ENCODE measurements at places on chromosomes 11 and 22.
A peak's percentile ranks its signal among the peaks of the same experiment; 100 is the strongest.

- DNase-seq, result no peak
These were observed 31.6 kb upstream of the CRYBB3 start for GRCh38 chr22:25167834-25168601.

DNA sequence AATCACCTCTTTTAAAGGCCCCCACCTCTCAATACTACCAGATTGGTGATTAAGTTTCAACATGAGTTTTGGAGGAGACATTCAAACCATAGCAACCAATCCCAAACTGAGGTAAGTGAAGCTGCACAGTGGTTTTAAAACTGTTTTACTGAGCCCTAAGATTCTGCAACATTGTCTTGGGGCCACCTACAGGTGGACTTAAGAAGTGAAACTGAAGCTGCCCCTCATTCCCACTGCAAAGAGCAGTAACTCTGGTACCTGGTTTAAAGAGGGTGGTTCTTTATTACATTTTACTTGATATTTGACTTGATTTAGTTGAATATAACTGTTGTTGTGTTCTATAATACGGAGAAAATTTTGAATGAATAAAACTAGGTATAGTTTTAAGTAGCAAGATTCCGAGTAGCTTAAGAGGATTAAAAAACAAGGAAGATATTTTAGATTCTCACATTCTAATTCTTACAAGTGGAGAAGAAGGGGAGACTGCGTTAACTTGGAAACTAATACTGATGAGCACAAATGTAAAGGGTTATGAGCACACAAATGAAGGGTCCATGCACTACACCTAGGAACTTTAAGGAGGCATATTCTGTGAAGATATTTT, 26.7 kb downstream of the SYT9 start:
- DNase-seq, result peak; percentile 41

DNA sequence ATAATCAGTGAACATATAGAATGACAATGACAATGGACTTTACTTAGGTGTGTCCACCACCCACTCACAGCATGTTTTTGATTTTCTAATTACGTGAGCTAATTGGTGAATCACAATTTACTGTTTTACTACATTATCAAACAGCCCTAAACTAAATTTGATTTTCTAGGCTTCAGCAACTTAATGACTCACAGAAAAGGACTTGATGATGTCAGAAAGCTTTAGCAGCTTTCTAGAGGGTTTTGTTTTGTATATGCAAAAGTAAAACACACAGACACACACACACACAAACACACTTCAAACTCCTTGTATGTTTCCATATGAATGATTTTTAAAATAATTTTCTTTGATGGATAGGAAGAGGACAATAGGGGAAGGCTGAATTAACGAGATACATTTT, 878.6 kb upstream of the CCDC90B start:
- DNase-seq, result no peak

GRCh38 chr11:102559839-102560238, 29.3 kb upstream of the MMP7 start:
- DNase-seq, result no peak

DNA sequence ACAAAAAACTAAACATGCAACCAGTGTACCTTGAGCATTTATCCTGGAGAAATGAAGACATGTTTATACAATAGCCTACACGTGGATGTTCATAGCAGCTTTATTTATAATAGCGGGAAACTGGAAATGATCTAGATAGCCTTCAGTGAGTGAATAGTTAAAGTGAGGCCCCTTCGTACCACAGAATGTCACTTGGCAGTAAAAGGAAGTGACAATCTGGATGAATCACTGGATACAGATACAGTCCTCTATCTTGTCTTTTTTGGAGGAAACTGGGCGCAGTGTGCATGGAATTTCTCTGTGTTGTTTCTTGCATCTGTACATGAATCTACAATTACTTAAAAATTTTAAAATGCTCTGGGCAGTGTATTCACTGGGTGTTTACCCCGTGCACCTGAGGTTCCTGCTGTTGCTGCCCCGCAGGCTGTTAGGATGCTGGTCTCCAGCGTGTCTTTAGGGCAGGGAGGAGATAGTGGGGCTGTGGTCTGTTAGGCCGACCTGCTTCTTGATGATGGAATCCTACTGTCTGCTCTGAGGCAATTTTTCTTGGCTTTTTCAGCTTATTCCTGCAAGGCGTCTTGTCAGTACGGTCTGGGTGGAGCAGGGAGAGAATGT, 23.2 kb downstream of the DERL3 start:
- no peak for DNase-seq

GRCh38 chr11:70019576-70020011, 58.5 kb upstream of the ANO1 start:
- DNase-seq, result no peak

DNA sequence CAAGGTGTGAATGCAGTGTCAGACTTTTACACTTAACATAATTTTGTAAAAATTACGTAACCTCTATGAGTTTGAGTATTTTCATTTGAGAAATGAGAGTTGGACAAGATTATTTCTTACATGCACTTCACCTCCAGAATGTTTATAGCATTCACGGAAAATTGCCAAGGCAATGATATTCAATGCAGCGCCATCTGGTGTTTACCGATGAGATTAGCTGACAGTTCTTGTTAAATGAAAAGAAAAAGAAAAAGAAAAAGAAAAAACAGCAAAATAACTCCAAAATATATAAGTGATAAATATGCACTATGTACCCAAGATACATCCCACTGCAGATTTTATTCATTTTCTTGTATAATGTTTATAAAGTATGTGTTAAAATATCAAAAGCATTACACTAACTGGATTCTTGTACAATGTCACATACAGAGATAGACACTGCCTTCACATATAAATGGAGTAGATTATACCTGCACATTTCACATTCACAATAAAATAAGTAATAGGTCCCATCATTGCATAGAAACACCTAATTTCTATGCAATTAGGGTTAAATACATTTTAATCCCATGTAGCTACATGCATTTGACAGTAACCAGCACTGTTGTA, 976.3 kb upstream of the FAT3 start:
- DNase-seq, result peak; percentile 46

DNA sequence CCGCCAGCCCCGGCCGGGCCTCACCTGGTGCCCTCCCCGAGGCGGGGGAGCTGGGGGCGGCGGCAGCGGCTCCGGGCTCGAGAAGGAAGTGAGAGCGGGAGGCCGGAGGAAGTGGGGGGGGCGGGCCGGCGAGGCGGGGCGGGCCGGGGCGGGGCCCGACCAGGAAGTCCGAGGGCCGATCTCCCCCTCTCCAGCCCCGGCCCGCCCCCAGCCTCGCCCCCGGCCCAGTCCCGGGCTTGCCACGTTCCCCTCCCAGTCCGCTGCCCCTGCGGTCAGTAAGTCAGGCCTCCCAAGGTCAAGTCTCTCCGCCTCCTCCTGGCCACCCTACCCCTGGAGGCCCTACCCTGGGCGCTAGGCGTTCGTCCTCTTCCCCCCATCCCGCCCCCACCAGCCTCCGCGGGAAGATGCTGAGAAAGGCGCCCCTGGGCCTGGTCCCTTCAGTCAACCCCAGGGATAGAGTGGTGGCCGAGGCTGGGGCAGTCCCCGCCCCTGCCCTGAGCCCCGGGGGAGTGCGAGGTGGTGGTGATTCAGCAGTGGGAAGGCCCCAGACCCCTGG, at the start of gene RHOG:
RHOG (minus strand) TSS at position 90 of the 556 bp plus-strand sequence. CDS start 12,821 bp downstream, outside the sequence.
- no peak for DNase-seq

GRCh38 chr11:125211191-125211947, 46.8 kb downstream of the PKNOX2 start:
- DNase-seq, result no peak

- DNase-seq, result no peak
These were observed 4.2 kb downstream of the NOX4 start for GRCh38 chr11:89487016-89487415.

DNA sequence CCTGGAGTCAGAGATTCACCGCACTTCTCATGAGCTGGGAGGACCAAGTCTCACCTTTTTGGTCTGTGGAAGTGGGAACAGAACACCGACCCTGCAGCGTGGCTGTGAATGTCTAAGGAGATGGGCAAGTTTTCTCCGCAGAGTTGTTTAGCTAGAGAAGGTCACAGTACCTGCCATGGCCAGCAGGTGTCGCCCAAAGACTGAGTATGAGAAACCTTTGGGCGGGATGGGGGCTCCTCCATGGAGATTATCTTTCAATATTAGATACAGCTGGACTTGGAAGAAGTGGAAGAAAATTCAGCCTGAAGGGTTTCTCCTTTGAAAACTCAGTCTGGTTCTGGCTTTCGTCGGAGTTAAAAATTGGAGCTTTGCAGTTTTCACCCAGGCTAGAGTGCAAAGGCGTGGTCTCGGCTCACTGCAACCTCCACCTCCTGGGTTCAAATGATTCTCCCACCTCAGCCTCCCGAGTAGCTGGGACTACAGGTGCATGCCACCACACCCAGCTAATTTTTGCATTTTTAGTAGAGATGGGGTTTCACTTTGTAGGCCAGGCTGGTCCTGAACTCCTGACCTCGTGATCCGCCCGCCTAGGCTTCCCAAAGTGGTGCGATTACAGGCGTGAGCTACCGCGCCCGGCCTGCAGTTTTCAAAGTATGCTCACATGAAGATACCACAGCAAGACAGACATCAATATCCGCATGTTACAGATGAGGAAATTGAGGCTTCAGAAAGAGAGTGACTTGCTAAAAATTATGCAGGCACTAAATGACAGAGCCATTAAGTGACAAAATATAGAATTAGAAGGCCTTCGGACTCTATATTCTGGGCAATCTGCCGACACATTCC, 10.7 kb upstream of the DSCAML1 start:
- DNase-seq, result peak; percentile 71

GRCh38 chr11:122862091-122862490, 20.5 kb upstream of the JHY start:
- no peak for DNase-seq

GRCh38 chr11:129259931-129260348, 67.8 kb upstream of the ARHGAP32 start:
- DNase-seq, result no peak

DNA sequence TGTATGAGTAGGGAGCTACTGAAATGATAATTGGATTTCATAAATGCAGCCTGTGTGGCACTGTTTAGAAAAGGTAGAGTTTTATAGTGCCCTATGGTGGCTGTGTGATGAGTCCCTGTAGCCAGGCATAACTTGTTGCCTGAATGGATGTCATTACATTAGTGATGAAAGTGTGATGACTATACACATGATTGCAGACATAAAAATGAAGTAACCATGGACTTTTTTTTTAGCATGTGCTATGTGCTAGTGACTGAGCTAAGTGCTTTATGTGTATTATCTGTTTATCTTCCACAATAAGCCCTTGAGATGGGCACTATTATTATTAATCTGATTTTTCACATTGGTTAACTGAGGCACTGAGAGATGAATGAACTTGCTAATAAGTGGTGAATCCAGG, 13.5 kb upstream of the GRAMD1B start:
- DNase-seq, result no peak

- peak; percentile 28 for DNase-seq
These were observed 50.2 kb downstream of the AP2A2 start for GRCh38 chr11:975827-976226.

- DNase-seq, result no peak
These were observed 176.1 kb upstream of the NCAM1 start for GRCh38 chr11:112785149-112785548.

DNA sequence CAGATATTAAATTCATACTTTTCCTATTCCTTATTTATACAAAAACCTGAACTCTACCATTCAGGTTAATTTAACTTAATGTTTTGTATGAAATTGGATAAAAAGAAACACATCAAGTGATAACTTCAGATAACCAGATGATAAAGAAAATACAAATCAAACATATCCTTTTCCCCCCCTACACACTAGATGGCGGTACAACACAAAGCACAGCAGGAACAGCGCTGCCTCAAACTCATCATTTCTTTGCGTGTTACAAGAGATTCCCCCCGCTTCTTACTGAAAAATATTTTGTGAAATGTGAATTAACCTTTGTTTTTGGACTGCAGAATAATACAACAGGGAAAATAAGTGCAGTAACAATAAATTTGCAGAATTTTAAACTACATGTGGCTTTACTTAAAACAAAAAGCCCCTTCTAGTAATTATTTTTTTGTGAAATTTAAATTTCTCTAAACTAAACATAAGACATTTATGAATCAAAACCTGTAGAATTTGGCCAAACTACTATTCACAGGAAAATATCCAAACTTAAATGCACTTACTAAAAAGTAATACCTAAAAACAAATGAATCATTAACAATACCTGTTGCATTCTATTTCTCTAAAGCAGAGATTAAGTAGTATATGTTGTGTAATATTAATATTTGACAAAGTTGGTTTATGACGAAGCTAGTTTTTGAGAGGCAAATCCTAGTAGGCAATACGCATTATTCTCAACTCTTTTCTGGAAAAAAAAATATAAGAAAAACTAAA, 74.4 kb downstream of the ARHGAP32 start:
- peak; percentile 75 for DNase-seq

DNA sequence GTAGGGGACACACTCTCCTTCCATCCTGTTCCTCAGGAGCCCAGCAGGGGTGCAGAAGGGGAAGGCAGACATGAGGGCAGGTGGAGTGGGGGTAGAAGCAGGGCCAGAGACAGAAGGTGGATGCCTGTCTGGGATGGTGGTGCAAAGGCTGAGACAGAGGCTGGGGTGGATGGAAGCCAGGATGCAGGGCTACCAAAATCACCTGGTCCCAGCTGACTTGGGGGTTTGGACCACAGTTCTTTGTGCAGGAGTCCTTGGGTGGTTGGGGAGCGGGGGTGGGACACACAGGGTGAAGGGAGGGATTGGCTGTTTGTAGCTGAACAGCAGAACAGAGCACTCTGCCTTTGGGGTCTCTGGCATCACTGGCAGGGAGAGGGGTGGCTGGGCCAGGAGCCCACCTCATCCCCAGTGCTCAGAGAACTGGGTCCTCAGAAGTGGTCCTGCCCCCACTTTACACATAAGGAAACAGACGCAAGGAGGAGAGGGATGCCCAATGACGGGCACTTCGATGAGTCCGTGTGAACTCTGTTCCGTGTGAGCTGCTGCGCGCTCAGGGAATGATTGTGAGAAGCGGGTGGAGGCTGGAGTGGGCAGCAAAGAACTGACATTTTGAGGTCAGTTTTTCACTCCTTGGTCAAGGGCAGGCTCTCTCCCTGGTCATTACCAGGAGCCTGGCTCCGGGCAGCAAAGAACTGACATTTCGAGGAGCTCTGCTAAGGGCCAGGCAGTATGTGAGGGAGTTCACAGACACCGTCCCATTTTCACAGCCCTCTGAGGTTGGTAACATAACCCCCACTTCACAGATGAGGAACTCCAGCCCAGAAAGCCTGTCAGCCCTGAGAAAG, 1.9 kb downstream of the TAGLN start:
- DNase-seq, result no peak

GRCh38 chr22:36343070-36343719, 44.6 kb downstream of the MYH9 start:
- DNase-seq, result no peak

DNA sequence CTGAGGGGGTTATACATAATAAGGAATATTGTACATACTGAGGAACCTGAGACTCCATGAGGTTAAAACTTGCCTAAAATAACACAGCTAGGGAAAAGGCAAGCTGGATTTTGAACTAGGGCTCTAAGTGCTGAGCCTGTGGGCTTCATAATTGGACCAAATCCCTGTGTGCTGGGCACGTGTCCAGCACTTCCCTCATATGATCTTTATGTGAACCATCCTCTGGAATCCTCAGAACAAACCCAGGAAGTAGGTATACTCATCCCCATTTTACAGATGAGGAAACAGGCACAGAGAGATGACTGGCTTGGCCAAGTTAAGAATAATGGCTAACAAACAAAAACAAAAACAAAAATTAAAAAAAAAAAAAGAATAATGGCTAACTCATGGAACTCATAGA, 14.9 kb downstream of the RTN4RL2 start:
- DNase-seq, result no peak

- peak; percentile 93 for DNase-seq
These were observed 9.2 kb upstream of the CBL start for GRCh38 chr11:119196833-119197483.

GRCh38 chr11:71459076-71459766, 6.2 kb downstream of the NADSYN1 start:
- no peak for DNase-seq

All from KBM-7 (cell line).